ENCODE measurements at places on chromosomes 11 and 22.

GRCh38 chr22:29604076-29604360, 585 bp downstream of the NF2 start:
- no peak for DNase-seq

DNA sequence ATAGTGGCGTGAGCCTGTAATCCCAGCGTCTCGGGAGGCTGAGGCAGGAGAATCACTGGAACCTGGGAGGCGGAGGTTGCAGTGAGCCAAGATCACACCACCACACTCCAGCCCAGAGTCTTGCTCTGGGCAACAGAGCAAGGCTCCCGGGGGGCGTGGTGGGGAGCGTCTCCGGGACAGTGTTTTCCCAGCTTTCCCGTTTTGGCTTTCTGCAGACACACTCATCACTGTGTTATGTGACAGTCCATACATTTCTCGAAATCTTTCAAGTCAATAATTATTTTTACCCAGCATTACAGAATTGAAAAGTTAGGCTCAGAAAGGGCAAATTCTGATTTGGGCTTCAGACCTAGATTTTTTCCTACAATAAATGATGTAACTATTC, 31.7 kb downstream of the NEAT1 start:
- DNase-seq, result no peak

DNA sequence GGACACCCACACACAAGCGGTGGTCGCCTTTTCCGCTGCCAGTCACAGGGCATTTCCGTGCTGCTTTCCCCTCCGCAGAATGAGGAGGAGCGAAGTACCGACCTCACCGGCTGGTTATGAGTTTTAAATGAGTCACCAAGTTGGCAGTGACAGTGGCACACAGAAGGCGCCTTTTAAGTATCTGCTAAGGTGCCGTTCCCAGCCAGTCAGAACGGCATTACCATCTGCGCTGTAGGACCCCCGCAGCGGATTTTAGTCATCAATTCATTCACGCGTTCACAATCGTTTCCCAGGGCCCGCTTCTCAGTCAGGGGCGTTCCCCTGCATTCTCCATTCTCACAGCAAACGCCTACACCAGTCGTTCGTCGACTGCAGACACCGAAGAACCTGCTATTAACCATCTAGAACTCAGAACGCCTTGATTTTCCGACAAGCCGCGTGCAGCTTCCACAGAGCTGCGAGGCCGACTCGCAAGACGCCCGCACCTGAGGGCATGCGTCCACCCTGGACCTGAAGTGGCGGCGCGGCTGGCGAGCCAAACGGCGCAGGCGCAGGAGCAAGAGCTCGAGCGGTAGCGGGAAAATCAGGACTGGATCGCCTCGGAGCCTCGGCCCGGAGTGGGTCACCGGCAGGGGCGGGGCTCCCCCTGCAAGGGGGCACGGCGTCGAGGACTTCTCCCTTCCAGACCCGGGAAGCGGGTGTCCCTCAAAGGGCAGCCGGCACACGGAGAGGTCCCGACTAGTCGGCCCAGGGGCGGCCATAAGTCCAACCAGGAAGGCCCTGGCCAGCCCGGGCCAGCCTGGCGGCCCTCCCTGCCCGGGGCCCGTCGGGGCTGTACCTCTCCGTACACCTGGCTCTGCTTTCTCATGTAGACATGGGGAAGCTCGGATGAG, 642 bp downstream of the CYP2R1 start:
- DNase-seq, result peak; percentile 82

- no peak for DNase-seq
Observed at GRCh38 chr11:44125598-44125997, 30.1 kb downstream of the EXT2 start.

GRCh38 chr11:65915101-65915820, 3.6 kb downstream of the C11orf68 start:
- no peak for DNase-seq

DNA sequence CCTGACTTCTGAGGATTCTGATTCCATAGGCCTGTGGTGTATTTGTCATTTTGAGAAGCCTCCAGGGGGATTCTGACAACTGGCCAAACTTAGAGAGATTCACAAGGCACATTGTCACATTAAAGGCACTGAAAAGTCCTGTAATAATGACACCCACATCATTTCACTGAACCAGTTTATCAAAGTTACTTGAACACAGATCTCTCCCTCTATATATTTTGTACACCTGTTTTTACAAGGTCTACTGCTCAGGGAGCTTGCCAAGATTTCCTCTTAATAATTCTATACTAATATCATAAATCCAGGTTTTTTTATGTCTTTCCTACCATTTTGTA, 50.0 kb downstream of the LRRC74B start:
- DNase-seq, result no peak

- no peak for DNase-seq
Observed at GRCh38 chr11:20125927-20126326, 34.3 kb downstream of the DBX1 start.

DNA sequence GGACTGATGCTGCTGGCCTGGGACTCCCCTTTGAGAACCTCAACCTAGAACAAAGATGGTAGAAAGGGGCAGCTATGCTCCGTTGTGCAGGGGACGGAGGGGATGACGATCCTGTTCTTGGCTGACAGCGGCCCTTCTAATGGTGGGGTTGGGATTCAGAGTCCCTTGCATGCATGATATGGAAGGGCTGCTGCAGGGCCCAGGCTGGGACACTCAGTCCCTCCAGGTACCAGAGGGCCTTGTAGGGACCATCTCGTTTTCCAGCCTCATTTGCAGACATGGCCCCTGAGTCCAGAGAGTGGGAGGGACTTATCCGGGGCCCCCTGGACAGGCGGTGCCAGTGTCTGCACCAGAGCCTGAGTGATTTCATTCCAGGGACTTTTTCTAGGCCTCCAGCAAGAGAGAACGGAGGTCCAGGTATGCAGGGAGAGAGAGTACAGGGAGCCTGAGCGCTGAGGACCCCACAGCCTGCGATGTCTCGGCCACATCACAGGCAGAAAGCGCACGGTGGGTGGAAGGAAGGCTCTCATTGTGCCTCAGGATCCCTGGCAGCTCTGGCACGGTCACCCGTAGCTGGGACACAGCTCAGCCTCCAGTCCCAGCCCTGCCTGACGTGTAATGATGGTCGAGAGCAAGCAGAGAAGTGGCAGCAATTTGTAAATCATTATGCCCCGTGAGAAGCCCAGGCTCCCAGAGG, 860.8 kb downstream of the TBC1D22A start:
- no peak for DNase-seq
